ENCODE measurements at places on chromosomes 12 and 14. TPM values are rescaled to one million over a fixed set of nuclear protein-coding genes. Genes with fewer than 3 reads are reported as not detected.

Gene CACNB3
- total RNA-seq, result 57.4 TPM

Gene SAV1
- 23.8 TPM for total RNA-seq

- H3K4me1 ChIP-seq, result no peaks in the 10 kb centered on the region
- no peak for DNase-seq
- H3K27ac ChIP-seq, result no peak overlapping the region
These were observed 62.4 kb downstream of the SLC15A4 start for GRCh38 chr12:128761379-128761790.

DNA sequence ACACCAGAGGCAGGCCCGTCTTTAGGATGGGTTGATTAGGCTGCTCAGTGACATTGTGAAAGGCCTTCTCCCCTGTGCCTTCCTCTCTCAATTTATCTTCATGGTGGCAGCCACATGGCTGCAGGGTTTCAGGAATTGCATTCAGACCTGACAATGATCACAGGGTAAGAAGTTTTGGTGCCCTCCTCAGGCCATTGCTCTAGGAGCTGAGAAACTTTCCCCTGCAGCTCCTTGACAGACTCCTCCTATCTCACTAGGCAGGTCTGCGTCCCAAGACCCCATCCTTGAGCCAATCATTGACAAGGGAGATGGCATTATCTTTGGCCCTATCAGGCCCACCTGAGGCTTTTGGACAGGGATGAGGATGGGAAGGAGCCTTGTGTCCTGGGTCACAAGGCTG is 57.4 kb upstream of the ANO4 start:
- H3K27ac ChIP-seq, result no peak overlapping the region
- H3K4me1 ChIP-seq, result no peaks in the 10 kb centered on the region
- no peaks in the 10 kb centered on the region for H3K36me3 ChIP-seq
- no peak overlapping the region for H3K4me3 ChIP-seq
- peaks cover 22% of the 10 kb centered on the region for H3K27me3 ChIP-seq

GRCh38 chr12:9868311-9868801 is 798 bp downstream of the CLEC2B start:
- H3K4me1 ChIP-seq, result peaks cover 13% of the 10 kb centered on the region
- H3K36me3 ChIP-seq, result no peaks in the 10 kb centered on the region
- no peak for DNase-seq
- no peak overlapping the region for H3K4me3 ChIP-seq
- no peaks in the 10 kb centered on the region for H3K27me3 ChIP-seq
- no peak overlapping the region for H3K27ac ChIP-seq

Gene BIN2
- not detected for total RNA-seq

DNA sequence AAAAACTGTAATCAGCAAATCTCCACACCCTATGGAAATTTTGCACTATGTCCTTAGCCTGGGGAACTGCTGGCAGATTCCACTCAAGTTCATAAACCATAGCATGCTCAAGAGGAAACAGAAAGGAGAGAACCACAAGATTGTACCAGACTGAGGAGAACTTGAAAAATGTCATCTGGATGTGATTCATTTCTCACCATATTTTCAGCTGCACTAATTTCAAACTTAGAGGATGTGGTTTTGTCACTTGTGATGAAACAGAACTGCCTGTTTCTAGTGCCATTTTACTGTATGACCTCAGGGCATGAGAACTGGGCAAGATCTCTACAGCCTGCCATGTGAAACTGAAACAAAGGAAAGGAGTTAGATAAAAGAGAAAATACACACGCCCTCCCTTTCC is 1493.1 kb upstream of the FLRT2 start:
- no peaks in the 10 kb centered on the region for H3K36me3 ChIP-seq
- H3K4me1 ChIP-seq, result peaks cover 15% of the 10 kb centered on the region
- no peak overlapping the region for H3K4me3 ChIP-seq
- no peak for DNase-seq
- H3K27me3 ChIP-seq, result no peaks in the 10 kb centered on the region

- no peak overlapping the region for H3K27ac ChIP-seq
- no peaks in the 10 kb centered on the region for H3K36me3 ChIP-seq
- H3K4me3 ChIP-seq, result no peak overlapping the region
These were observed 204.6 kb upstream of the FLRT2 start for GRCh38 chr14:85325134-85326017.

Gene ORMDL2
- total RNA-seq, result 32.6 TPM

DNA sequence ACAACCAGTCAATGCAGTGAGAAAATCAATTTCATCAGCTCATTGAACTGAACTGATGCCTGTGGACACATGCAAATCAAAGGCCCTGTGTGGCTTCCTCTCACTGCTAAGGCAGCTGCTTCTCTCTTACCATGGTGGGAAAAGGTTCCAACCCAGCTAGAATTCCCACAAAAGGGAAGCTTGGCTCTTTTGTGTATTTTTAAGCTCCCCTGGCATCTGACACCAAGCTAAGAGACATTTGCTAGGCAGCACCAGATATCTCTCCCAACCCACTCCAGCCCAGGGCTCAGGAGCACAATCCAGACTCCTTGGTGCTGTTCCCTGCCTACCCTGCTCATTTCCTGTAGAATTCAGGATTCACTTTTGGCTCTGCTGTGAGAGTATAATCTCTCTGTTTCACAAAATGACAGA is 129.6 kb downstream of the GXYLT1 start:
- H3K4me3 ChIP-seq, result no peak overlapping the region
- no peaks in the 10 kb centered on the region for H3K36me3 ChIP-seq
- H3K27ac ChIP-seq, result peak overlapping the region; percentile 84
- no peak for DNase-seq
- no peaks in the 10 kb centered on the region for H3K27me3 ChIP-seq

Gene C1QL4
- total RNA-seq, result 0.63 TPM

- no peak for DNase-seq
- H3K27ac ChIP-seq, result no peak overlapping the region
- H3K4me1 ChIP-seq, result peaks cover 7% of the 10 kb centered on the region
- no peak overlapping the region for H3K4me3 ChIP-seq
- peaks cover under 1% of the 10 kb centered on the region for H3K27me3 ChIP-seq
These were observed 112.7 kb downstream of the DICER1 start for GRCh38 chr14:95044463-95045105.
